Vagina (tissue), 2 donors: ENCODE measurements at places on chromosomes 12 and 14.

DNA sequence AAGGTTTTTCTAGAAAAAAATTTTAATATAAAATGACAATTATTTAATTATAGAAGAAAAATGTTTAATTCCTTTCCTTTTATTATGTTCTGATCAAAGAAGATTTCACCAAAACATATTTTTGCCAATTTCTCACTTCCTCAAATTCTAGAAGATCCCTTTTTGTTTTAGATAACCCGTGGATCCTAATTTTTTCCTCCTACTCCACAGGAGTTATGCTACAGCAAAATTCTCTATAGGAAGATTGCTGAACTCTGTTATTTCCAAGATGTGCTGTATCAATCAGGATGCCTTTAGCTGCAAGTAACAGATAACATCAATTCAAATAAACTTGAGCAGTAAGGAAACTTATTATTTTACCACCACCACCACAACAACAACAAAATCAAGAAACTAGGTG lies 3.8 kb upstream of the SNX6 start:
- no peak for DNase-seq

GRCh38 chr14:65434216-65434850 lies 21.8 kb downstream of the FUT8 start:
- DNase-seq, result no peak

- DNase-seq, result no peak
Observed at GRCh38 chr12:32126720-32127119, 20.1 kb downstream of the BICD1 start.

DNA sequence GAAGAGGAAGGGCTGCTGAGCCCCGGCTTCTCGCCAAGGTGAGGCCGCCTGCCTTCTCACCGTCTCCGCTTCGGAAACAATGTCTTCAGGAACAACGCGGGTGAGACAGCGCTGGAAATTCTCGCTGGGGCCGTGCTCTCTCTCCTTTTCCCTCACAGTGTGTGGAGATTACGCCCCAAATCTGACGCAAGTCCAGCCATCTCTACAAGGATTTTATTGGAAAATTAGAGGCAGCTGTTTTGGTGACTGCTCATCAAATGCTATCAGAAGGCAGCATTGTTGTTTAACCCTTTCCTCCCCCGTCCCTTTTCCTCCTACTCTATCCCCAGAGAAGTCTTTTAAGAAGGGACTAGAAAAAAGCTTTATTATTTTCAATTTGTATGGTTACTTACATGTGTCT lies 53.5 kb downstream of the PIWIL1 start:
- DNase-seq, result no peak

DNA sequence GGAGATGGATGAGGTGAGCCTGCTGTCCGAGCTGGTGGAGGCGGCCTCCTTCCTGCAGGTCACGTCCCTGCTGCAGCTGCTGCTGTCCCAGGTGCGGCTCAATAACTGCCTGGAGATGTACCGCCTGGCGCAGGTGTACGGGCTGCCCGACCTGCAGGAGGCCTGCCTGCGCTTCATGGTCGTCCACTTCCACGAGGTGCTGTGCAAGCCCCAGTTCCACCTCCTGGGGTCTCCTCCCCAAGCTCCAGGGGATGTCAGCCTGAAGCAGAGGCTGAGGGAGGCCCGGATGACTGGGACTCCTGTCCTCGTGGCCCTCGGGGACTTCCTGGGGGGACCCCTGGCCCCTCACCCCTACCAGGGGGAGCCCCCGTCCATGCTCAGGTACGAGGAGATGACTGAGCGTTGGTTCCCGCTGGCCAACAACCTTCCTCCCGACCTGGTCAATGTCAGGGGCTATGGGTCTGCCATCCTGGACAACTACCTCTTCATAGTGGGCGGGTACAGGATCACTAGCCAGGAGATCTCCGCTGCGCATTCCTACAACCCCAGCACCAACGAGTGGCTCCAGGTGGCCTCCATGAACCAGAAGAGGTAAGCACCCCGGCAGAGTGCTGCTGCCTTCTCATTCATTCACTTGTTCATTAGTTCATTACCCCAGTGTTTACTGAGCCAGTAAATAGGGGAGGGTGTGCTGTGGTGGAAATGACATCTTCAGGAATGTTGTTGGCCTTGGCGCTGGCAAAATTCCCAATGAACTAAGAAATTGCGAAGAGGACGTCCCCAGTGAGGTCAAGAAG lies 774 bp upstream of the MANSC4 start:
- peak; percentile 87 for DNase-seq

- DNase-seq, result no peak
Observed at GRCh38 chr14:36988989-36989388, 183.4 kb downstream of the SLC25A21 start.

- no peak for DNase-seq
Observed at GRCh38 chr12:70354787-70355186, 11.3 kb upstream of the KCNMB4 start.

GRCh38 chr12:85440271-85440670 lies 160.3 kb downstream of the ALX1 start:
- no peak for DNase-seq

GRCh38 chr12:25377469-25378177 lies 126.9 kb upstream of the KRAS start:
- DNase-seq, result no peak

DNA sequence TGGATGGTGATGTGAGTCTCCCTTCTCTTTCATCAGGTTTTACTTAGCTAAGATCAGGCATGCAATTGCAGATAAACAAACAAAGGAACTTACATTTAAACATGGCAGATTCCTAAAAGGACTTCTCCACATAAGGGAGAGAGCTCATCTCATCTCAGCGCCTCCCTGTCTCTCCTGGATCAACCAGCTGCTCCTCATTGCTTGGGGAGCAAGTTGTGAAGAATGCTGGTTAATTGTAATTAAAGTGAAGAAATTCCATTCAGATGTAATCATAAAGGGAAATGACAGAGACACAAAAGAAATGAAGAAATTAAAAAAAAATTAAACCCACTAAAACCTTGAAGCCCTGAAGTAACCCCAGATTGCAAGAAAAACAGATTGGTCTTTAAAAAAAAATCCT lies 104.4 kb upstream of the DIO2 start:
- DNase-seq, result no peak

DNA sequence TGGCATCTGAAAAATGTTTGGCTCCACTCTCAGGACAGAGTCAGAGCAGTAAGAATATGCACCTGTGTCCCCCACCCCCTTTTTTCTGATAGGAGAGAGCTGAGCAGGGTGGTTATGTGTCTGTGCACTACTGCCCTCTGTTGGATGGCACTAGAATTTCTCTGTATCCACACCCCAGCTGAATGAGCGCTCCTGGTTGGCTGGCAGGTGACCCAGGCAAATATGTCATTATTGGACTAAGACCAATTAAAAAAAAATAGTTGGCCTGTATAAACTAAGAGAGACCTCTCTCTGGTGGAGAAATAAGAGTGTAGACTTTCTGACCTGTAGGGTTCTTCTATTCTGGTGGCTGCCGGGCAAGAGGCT lies 107.0 kb downstream of the PTCSC3 start:
- no peak for DNase-seq

DNA sequence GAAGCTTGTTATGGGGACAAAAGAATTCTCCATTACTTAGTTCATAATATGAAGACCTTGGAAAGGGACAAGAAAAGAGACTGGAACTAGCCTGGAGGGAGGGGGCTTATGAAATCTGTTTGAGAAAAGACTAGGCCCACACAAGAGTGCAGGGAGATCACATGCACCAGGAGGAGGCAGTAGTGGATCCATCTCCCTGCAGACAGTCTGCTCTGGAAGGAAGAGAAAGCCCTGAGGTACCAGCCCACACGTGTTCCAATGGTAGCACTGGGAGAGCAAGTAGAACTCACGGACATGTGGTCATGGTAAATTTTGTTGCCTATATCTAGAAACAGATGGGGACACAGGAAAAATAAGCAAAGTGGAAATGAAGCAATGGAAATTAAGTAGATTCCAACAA lies 445.4 kb downstream of the SOX5 start:
- no peak for DNase-seq

GRCh38 chr12:57539134-57539768 lies 7.7 kb downstream of the DCTN2 start:
- DNase-seq, result no peak

GRCh38 chr12:124862768-124863415 lies 772 bp downstream of the SCARB1 start:
- DNase-seq, result no peak

- DNase-seq, result no peak
Observed at GRCh38 chr12:57536597-57536942, 10.4 kb downstream of the DCTN2 start.

GRCh38 chr12:109033239-109034196 lies 12.7 kb upstream of the SVOP start:
- DNase-seq, result no peak
